ENCODE measurements at places on chromosomes 16 and 17. TPM values are rescaled to one million over a fixed set of nuclear protein-coding genes. Genes with fewer than 3 reads are reported as not detected.

MAP3K14 gene
- 8.4 TPM for polyA plus RNA-seq

C17orf100 gene
- 3.0 TPM for polyA plus RNA-seq

KRT36 gene
- polyA plus RNA-seq: not detected

USP43 gene
- polyA plus RNA-seq: 0.42 TPM

PRSS22 gene
- not detected for polyA plus RNA-seq

EMC8 gene
- polyA plus RNA-seq: 18.3 TPM

CCL7 gene
- polyA plus RNA-seq: not detected

FBXW10B gene
- polyA plus RNA-seq: 1.7 TPM

SYCE1L gene
- 5.1 TPM for polyA plus RNA-seq

TP53TG3F gene
- polyA plus RNA-seq: not detected

CSNK1D gene
- 63.5 TPM for polyA plus RNA-seq

IGF2BP1 gene
- polyA plus RNA-seq: 10.5 TPM

PDXDC1 gene
- polyA plus RNA-seq: 37.9 TPM

NTN1 gene
- polyA plus RNA-seq: 7.4 TPM
